ENCODE measurements at places on chromosomes 3 and 15.
A peak's percentile ranks its signal among the peaks of the same experiment; 100 is the strongest.

- DNase-seq = no peak
Measured at GRCh38 chr3:174784206-174784934, 74.8 kb upstream of the NAALADL2 start.

- DNase-seq = no peak
Measured at GRCh38 chr15:61057376-61057775, 171.7 kb downstream of the RORA start.

DNA sequence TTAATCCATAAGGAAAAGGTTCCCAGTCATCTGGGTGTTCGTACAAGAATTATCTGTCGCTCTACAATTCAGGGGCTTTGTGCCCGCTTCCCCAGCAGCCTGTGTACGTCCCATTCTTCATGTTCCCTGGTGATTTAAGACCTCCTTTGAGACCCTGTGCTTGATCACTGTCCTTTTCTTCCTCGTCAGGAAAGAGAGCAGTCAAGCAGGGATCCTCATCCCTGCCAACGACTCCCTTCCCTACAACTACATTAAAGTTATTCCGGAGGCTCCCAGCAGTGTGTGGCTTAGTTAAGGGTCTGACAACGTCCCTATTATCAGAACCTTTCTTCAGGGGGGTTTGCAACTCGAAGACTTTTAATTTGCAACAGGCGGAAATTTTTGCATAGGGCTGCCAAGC, 175.7 kb downstream of the FOXP1 start:
- DNase-seq = no peak

- no peak for DNase-seq
Measured at GRCh38 chr3:30186741-30187219, 419.6 kb upstream of the TGFBR2 start.

DNA sequence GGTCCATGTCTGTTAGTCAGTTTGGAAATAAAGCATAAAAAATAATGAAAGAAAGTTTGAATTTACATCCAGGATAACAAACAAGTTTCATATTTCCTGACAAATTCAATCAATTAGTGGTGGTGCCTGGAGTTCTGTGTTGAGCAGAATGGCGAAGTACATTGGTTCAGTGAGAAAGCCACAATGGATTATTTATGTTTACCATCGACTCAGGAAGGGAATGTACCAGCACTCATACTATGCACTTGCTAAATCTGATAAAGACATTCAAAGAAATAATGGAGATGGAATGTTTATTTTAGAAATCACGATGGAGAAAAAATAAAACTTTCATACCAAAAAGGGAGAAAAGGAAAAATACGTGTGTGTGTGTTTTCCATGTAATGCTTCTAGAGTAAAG, 45.3 kb upstream of the MME start:
- no peak for DNase-seq

DNA sequence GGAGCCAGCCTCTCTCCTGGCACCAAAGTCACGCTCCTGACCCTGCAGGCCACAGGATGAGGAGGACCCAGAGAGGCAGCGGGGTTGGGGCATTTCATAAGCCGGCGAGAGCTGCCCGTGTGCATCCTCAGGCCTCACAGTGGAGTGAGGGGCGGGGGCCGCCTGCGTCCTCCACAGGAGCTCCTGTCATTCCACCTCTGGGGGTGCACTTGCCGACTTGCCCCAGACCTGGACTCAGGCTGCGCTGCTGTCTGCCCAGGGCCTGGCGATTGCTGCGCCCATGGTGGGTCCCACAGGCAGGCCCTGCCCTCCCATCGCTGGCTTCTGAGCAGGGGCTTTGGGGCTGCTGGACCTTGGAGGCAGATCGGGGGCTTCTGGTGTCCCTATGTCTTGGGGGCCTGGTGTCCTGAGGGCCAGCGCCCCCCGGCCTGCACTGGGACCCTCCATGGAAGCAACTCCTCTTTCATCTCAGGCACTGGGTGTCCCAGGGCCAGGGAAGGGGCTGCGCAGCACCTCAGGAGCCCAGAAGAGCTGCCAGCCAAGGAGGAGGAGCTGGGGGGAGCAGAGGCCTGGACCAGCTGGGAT, 184.0 kb downstream of the GOLGA6L6 start:
- no peak for DNase-seq

DNA sequence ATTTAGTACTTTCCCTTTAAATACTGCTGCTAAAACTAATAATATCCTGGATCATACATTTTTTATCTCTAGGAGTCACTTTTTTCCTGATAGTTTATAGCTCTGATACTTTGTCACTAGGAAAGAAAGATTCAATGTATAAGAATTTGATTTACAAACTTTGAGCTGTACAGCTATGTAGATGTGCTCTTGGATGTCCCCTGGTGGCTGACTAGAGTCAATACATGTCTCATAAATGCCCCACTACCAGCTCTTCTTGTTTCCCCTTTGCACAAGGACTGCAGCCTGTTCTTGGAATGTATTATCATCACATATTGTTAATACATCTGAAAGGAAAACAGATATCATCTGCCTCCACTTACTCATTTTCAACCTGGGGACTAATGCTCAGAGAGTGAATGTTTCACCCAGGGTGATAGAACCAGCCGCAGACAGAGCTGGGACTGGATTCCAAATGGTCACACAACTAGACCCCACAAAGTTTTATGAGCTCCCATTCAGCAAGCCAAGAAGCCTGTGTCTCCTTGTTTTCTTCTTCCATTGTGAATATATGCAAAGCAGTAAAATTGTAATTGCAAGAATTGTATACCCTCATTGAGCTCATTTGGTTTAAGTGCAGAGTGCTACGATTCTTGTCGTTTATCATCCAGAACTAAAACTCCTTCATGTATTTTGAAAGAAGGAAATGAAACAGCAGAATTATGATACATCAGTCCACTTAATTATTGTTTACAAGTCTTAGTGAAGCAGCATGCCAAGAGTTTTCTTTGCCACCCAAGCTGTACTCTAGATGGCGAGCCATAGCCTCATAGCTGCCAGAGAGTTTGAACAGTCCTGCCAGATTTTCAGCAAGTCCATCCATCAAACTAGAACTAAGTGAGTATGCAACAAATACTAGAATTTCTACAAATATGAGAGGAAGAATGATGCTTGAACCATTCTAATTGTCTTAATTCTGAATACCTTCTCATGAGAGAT, 261.6 kb upstream of the LMCD1 start:
- no peak for DNase-seq

GRCh38 chr15:77858792-77859490, 218.6 kb downstream of the TBC1D2B start:
- DNase-seq = no peak

- no peak for DNase-seq
Measured at GRCh38 chr3:179964890-179965289, 71.8 kb downstream of the PEX5L start.

DNA sequence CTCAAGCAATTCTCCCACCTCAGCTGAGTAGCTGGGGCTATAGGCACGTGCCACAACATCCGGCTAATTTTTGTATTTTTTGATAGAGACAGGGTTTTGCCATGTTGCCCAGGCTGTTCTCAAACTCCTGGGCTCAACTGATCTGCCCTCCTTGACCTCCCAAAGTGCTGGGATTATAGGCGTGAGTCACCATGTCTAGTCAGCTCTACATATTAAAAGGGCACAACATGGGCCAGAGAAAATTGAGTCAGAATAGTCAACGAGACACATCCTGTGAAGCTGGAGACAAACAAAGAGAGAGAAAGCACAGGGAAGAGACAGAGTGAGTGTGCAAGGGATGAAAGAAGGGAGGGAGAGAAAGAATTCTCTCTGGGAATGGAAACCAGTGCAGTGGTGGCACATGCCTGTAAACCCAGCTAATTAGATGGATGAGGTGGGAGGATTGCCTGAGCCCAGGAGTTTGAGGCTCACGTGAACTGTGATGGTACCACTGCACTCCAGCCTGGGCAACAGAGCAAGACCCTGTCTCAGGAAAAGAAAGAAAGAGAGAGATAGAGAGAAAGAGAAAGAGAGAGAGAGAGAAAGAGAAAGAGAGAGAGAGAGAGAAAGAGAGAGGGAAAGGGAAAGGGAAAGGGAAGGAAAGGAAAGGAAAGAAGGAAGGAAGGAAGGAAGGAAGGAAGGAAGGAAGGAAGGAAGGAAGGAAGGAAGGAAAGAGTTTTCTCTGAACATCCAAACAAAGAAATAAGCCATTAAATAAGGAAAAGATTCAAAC, 107.2 kb upstream of the SLC25A36 start:
- no peak for DNase-seq

- no peak for DNase-seq
Measured at GRCh38 chr3:182568876-182569275, 224.4 kb upstream of the ATP11B start.

GRCh38 chr3:72143966-72144717, 359.2 kb upstream of the PROK2 start:
- no peak for DNase-seq

GRCh38 chr3:21393683-21394311, 357.2 kb downstream of the ZNF385D start:
- no peak for DNase-seq

DNA sequence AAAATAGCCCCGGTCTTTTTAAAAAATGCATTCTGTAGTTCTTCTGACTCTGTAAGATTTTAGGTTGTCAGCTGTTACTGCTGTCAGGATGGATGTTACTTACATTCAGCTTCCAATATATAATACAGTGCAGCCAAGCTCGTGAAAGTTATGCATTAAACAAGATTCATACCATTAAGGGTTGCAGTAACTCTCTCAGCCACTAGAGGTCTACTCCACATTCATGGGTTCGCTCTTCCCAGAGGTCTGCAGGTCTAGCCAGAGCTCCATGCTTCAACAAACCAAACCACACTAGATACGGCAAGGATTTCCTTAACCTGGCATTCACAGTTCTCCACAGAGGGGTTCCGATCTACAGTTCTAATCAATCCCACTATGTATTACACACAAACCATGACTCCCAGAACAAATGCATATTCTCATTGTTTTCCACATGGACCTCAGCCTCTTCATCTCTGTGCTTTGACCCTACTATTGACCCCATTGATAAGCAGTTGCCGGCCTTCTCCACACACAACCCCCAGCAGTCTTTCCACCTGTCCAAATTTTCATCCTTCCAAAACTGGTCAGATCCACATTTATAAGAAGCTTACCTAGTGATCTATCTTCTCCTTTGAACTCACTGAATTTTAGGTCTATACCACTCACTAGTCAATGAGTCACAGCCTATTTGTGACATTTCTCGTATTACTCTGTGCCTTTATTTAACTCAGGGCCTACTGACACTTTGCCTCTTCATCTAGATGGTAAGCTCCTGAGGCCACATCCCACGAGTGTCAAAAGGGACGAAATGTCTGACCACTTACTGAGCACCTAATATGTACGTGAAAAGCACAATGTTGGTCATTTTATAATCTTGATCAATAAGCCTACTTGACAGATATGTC, 33.7 kb downstream of the RORA start:
- no peak for DNase-seq

DNA sequence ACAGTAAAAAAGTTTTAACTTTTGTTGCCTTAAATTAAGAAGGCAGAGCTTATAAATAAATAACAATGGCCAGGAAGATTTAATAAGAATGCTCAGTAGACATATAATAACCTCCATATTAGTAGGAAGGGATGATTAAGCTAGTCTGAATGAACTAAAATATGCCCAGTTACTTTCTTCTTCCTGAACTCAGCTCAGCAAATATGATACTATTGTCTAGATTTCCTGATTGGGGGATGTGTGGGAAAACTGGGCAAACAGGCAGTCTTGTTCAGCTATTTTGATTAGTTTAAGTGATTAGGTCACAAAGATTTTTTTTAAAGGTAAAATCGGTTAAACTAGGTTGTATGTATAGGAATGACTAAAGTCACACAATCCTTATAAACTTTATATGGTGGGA, 167.2 kb upstream of the SLC2A2 start:
- no peak for DNase-seq

GRCh38 chr3:179558742-179559364, 3.9 kb upstream of the ACTL6A start:
- DNase-seq = peak; percentile 20

DNA sequence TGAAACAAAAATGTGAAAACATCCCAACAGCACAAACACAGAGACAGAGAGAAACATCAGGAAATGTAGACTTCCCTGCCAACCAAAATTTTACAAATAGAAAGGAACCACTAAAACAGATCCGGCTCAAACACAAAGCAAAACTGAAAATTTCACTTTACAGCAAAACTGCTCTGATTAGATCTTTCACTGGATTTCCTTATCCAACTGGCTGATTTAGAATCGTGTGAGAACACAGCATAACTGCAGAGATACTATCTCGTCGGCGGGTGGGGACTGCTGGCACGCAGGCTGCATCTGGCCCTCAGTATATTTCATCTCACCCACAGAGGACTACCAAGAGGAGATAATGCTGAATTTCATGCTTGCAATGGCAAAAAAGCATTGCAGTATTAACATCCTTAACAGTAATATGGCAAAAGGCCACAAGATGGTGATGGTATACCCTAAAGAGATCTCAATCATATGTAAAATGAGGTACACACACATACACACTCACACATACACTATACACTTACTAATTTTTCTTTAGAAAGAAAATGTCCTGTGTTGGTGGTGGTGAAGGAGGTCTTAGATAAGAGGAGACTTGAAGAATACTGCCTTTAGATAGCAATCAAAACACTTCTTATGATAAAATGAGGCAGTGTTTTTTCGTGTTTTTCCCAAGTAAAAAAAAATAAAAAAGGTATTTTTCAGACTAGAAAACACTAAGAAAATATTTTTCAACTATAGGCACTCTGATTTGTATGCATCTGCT, 10.6 kb upstream of the LEO1 start:
- DNase-seq = peak; percentile 40

DNA sequence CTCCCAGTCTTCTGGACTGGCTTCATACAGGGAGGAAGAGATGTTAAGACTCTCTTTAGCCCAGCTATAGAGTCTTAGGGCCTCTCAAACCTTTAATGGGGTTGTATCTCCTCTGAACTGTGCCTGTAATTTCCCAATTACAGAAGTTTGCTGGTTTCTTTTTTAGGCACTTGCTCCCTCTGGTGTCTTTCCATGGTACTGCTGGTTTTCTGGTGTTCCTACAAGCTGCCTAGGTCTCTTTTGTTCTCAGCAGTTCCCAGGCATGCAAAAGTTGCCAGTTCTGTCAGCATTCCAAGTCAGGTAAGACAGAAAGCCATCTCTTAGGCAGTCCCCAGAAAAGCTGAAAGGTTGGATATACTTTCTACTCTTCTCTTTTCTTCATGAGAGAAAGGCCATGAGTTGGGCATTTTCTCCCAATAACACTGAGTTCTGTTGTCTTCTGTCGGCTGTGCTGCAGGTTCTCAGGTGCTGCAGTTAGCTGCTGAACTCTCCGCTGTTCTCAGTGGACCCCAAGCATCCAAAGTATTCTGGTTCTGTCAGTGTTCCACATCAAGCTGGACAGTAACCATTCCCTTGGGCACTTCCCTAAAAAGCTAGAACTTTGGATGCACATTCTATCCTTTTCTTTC, 54.4 kb upstream of the EHHADH start:
- peak; percentile 6 for DNase-seq

- DNase-seq = no peak
Measured at GRCh38 chr3:127422663-127423375, 135.0 kb upstream of the PRR20G start.

- no peak for DNase-seq
Measured at GRCh38 chr3:182389071-182389815, 404.1 kb upstream of the ATP11B start.

DNA sequence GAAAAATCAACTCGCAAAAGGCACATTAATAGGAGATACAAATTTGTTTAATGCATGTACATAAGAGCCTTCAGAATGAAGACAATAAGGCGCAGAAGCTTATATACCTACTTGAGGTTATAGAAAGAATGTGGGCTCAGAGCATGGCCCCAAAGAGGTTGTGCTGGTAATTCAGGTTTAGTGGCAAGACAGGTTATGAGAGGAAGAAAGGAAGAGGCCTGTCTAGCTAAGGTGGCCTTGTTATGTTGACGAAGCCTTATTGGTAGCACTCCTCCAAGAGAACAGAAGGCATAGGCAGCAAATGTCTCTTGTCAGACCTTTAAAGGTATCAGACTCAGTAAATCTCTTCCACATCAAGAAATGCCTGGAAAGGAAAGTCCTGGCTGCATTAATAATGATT, 290.8 kb downstream of the MCTP2 start:
- no peak for DNase-seq
